HAP-1 (cell line): ENCODE measurements at places on chromosomes 13 and 19.

DNA sequence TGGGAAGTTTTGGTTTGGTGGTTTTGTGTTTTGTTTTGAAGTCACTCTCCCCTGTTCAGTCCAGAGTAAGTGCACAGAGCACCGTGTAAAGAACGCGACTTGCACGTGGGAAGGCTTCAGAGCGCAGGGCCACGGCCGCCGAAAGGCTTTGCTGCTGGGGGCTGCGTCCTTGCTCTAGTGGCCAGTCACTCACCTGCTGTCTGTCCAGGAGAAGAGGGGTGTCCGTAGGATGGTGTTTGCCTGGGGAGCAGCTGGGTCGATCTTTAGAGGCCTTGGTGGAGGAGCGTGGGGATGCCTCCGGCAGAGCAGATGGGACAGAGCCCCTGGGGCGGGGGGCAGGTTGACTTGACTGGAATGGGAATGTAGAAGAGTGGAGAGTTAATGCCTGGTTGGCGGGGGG lies 116.6 kb upstream of the MCF2L start:
- DNase-seq: no peak

DNA sequence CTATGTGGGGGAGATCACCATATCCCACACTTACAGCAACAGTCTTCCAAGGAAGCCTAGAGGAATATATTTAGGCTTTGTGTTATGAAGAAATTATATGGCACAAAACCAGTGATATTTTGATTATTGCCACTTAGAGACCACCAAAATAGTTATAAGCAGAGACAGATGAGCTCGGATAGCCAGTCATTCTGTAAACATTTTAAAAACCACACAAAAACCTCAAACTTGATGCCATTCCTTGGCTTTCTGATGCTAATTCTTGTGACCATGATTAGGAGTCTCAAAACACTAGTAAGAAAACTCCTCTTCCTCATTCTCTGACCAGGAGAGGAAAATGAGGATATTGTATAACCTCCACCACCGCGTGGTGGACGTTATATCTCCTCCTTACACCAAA lies 496.4 kb downstream of the FOXO1 start:
- no peak for DNase-seq

DNA sequence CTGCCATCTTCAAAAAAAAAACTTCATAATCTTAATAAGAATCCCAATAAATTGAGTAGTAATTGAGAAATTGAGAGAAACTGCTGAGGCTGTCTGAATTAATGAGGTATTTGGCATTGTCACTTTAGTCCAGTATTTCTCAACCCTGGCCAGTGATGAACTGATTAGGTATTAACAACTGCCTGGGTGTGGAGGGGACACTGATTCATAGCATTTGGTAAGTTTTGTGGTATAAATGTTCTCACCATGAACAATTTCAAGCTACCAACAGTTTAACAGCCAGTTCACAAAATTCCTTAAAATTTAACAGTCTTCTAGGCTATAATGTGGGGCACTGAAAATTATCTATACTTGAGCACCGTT lies 18.3 kb downstream of the GPC6 start:
- no peak for DNase-seq

GRCh38 chr13:40639221-40639681 lies 27.2 kb downstream of the FOXO1 start:
- no peak for DNase-seq

- no peak for DNase-seq
Measured at GRCh38 chr19:28296506-28296905, 916.4 kb downstream of the UQCRFS1 start.

GRCh38 chr19:15294561-15294990 lies 37.8 kb downstream of the BRD4 start:
- DNase-seq: no peak

DNA sequence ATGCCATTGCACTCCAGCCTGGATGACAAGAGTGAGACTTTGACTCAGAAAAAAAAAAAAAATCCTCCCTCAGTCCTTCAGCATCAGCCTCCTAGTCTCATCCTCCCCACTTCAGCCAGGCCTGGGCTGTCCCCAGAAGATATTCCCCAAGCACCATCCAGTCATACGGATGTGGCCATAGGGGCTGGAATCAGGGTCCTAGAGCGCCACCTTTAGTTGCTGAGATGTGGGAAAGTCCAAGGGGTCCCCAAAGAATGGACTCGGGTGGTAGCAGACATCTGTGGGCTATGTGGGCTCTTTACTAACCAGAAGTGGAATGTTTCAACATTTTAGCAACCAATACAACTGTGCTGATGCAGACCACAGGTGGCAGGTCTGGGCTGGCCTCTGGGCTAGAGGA lies 3.1 kb upstream of the TYROBP start:
- DNase-seq: no peak

DNA sequence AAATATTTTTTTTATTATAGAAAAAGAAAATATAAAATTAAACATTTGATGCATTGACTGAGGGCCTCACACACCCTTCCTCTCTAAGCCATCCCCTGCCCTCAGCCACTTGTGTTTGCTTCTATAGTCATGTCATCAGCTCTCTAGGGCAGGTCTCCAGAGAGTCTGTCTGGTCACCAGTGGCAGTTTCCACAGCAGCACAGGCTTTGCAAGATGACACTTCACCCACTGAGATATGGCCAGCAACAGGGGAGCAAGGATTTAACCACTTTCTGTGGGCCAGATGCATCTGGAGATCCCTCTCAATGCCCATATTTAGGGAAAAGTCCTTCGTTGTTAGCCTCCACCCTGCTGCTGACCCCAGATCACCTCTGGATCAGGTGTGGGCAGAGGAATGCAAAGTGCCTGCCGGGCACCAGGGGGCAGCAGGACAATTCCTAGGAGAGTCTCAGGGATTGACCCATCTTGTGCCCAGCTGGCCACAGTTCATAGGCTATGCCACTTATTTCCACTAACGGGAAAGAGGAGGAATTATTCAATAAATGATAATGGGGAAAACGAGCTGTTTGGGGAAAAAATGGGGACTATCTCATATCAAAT lies 4.8 kb downstream of the ABCC4 start:
- peak; percentile 64 for DNase-seq

- DNase-seq: no peak
Measured at GRCh38 chr13:97321101-97321500, 99.0 kb downstream of the MBNL2 start.

- no peak for DNase-seq
Measured at GRCh38 chr13:113775451-113776145, 16.6 kb downstream of the TMEM255B start.

DNA sequence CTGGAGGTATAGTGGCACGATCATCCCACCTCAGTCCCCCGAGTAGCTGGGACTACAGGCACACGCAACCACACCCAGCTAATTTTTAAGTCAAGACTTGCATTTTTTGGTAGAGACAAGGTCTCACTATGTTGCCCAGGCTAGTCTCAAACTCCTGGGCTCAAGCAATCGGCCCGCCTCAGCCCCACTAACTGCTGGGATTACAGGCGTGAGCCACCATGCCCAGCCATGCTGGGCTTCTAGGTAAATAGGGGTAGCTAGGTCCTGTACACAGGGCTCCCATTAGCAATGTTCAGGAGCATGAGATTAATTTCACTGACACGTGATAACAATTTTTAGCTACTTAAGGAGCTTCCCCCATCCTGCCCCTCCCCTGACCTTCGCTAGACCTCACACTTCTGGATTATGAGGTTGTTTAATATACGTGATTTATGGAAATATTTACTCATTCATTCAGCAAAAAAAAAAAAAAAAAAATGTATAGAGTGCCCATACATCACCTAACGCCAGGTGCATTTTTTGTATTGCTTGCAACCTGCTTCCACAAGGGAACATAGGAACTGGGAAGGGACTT lies 19.2 kb downstream of the TMEM272 start:
- DNase-seq: no peak
